Activated CD4-positive, alpha-beta T cell treated with anti-CD3 and anti-CD28 coated beads, Interleukin-2, amount 50 U/mL, for 1 hour (primary cell): ENCODE measurements at places on chromosomes 6 and 20.

DNA sequence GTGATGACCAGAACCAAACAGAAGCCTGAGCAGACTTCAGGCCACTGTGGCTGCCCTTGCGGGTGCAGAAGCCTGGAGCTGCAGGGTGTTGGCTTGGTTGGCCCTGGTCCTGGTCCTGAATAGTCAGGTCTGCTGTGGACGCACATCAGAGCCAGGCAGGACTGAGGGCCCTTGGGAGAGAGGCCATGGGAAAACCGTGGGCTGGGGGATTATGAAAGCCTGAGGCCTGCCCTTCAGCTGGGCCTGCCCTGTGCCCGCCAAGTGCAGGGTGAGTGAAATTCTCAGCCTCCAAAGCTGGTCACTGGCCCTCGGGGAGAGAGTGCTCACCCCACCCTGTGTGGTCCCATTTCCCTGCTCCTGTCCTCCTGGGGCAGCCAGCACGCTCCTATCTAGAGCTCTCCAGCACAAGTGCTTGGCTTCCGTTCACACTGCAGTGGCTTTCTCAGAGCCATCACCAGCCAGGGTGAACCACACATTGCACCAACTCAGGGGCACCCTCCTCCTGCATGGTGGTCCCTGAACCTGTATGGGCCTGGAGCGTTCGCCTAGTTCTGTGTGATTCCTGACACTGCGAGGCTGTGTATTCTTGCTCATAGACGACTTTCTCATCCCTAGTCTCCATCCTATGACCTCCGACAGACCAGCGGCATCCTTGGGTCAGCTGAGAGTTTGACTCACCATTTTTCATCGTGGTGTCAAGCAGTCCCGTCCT is 146.1 kb downstream of the TTLL2 start:
- no peak for DNase-seq

- no peak for DNase-seq
Measured at GRCh38 chr20:61723529-61724257, 342.0 kb downstream of the TAF4 start.

DNA sequence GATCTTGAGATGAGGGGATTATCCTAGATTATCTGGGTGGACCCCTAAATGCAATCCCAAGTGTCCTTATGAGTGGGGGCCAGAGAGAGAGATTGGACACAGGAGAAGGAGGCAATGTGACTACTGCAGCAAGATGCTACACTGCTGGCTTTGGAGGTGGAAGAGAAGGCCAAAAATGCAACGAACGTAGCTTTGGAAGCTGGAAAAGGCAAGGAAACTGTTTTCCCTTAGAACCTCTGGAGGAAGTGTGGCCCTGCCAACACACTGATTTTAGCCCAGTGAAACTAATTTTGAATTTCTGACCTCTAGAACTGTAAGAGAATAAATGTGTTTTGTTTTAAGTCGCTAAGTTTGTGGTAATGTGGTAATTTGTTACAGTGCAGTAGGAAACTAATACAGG is 15.7 kb downstream of the PPARD start:
- no peak for DNase-seq

DNA sequence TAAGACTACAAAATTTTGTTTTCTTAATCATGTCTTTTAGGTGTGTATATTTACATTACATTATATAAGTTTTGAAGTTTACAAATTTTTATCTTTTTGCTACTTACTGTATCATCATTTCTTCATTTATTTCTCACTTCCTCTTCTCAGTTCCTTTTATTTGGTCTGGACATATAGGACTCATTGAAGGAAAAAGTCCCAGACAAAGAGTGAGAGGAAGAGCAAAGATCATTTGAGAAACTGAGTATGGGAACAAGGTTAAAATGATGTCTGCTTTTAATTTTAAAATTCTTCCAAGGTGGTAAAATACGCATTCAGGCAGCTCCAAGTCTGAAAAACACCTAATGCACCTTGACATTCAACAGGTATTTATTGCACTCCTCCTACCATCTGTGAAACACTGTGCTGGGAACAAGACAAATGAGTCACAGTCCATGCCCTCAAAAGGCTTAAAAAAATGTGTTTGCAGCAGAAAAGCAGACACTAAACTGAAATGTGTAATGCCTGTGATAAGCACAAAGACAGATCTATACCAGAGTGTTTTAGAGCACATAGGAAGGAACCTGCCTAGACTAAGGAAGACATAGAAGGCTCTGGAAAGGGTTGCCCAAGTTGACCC is 63.2 kb downstream of the PKIB start:
- DNase-seq = no peak

- no peak for DNase-seq
Measured at GRCh38 chr6:28615616-28615954, 89.9 kb downstream of the GPX5 start.

DNA sequence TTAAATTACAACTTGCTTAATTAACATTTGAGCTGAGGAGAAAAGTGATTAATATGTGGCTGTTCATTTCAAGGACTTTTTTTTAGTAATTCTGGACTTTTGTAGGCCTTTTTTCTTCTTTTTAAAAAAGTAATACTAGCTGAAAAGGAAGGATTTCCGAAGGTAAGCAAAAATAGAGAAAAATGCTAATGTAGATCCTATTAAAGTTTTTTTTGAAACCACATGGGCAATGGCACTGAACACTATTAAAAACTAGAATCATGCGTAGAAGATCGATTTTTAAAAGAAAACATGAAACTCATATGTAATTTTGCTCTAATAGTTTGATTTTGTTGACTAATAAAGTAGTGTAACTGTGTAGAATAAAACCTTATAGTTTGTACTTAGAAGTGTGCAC is 2.4 kb downstream of the BAG2 start:
- DNase-seq = no peak

GRCh38 chr20:2394411-2395055 is 13.8 kb downstream of the TGM6 start:
- DNase-seq = no peak

GRCh38 chr6:168450917-168451316 is 9.9 kb downstream of the SMOC2 start:
- no peak for DNase-seq

- no peak for DNase-seq
Measured at GRCh38 chr6:116444092-116444491, 17.1 kb upstream of the CALHM6 start.

DNA sequence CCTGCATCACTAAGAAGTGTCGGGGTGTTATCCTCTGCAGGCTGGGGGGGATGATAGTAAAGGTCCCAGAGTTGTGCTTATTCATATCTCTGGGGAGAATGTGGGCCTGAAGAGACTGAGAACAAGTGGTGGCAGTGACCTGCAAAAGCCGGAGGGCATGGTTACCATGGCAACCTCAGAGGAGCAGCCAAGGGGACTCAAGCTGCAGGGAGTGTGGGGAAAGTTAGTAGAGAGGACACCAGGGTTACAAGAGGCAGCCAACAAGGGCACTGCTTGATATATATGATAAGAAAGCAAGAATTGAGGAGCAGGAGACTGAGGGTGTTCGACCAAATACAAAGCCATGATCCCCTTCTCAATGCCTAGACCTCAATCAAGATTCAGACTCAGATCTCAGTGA is 46.1 kb downstream of the HLA-F start:
- no peak for DNase-seq

GRCh38 chr6:24911796-24912382 is 23.9 kb downstream of the RIPOR2 start:
- DNase-seq = no peak

- no peak for DNase-seq
Measured at GRCh38 chr20:6333110-6333509, 210.3 kb upstream of the FERMT1 start.

DNA sequence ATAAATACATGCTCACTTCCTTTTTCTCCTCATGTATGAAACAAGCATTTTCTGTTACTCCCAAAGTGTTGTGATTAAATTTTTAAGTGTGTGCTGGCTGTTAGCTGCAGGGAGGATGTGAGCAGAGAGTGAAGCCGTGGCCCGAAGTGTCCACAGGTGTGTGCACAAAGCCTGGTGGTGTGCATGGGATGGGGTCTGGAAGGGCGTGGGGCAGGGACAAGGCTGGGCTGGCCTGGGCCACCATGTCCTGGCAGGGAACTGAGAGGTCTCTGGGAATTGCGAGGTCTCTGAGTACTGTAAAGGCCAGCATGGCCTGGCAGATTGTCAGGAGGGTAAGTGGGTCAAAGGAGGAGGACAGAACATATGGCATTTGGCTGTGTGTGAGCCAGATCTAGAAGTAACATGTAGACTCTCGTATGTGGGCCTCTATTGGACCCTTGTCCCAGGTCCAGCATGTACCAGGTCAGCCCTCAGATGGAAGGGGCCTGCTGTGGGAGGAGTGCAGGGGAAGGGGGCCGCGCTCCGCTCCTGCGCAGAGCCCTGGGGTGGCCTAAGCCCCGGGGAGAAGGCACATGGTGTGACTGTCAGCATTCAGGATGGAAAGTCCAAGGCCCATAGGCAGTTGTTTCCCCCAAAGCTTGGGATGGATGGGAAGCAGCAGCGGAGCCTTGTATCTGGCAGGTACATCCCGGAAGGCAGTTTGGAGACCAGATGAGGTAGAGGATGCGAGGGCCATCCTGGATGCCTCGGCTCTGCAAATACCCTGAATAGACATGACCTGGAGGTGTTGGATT is 45.1 kb upstream of the PHACTR3 start:
- no peak for DNase-seq

DNA sequence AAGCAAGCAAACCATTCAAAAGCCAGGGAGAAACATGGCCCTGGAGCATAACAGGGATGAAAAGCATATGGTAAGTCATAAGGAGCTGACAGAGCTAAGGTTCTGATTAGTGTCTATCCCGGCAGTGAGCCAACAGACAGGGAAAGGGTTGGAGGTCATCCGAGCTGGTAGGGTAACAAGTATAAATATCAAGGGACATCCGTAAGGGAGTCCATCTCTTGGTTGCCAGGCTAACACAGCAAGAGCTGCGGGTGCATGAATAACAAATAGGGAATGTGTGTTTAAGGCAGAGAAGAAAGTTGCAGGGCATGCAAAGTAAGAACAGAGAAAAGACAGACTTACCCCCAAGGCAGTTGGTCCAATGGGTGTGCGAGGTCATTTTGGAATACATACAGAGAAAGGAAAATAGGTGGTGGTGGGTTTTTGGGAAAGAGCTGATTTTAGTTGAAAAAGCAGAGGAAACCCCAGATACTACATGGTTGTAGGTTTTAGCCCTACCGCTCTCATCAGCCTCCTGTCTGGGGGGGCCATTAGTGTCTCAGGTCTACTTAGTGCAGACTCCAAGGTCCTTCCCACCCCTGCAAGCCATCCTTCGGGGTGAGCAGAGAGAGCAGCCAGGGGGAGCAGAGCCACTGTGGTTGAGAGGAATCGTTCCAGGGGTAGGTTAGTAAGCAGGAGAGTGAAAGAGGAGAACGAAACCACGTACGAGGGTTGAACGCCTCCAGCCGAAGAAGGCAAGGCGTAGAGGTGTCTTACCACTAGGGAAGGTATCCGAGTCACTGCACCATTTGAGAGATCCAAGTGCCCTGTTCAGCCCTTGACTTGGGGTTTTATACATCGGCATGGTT is at the start of gene ERVFRD-1:
ERVFRD-1 (minus strand) TSS at position 805 of the 848 bp plus-strand sequence. CDS start 6,415 bp downstream, outside the sequence.
- DNase-seq = no peak

GRCh38 chr20:57508381-57508780 is 16.6 kb downstream of the CTCFL start:
- DNase-seq = no peak

DNA sequence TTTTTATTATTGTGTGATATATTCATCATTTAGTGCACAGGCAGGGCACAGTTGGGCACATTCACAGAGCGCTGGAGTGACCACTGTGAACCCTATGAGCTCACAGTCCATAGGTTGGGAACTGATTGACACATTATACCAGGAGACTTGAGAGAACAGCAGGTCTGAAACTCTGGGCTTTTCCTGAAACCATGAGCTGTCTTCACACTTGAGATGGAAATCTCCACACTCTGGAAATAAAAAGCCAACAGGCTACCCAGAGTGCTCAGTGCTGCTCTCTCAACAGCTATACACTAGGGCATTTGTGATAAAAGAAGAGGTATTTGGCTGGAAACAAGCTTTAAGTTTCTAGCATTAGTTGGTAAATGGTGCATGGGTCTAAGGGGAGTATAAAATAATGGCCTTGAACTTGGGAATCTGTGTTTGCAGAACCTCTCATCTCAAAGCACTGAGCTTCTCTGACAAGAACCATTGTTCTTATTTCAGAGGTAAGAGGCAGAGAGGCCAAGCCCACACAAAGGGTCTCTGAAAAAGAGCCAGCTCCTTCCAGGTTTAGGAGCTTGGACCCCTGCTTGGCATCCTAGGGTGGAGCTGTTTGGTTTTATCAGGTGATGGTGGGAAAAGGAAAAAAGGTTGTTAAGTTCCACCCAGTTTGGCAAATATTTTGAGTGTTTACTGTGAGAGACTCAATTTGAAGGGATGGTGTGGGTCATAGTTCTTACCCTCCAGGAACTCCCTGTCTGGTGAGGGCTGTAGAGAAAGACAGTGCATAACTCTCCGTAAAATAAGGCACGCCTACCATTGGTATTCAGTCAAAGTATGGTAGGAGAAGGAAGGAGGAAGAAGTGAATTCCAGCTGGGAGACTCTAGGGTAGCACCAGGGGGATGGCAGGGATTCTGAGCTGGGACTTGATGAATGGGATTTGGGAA is 14.5 kb downstream of the CHMP4B start:
- DNase-seq = no peak

DNA sequence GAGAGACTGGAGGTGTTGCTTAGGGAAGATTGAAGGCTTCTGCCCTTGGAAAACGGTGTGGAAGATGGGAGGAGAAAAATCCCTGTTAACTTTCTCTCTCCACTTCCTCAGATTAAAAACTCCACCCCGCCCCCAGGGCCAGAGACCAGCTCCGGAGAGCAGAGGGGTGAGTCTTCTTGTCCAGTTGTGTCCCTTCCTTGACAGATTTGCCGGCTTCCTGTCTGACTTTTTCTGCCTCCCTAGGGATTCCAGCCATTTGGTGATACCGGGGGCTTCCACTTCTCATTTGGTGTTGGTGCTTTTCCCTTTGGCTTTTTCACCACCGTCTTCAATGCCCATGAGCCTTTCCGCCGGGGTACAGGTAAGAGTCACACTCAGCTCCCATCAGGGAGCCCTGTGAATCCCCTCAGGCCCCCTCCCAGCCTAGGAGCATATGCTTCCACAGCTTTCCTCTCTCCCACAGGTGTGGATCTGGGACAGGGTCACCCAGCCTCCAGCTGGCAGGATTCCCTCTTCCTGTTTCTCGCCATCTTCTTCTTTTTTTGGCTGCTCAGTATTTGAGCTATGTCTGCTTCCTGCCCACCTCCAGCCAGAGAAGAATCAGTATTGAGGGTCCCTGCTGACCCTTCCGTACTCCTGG is 1.7 kb downstream of the RNF5 start:
- no peak for DNase-seq
